ENCODE measurements at places on chromosomes 7 and 10.

GRCh38 chr10:77163670-77164348 lies 473.8 kb downstream of the KCNMA1 start:
- DNase-seq = peak; percentile 55

DNA sequence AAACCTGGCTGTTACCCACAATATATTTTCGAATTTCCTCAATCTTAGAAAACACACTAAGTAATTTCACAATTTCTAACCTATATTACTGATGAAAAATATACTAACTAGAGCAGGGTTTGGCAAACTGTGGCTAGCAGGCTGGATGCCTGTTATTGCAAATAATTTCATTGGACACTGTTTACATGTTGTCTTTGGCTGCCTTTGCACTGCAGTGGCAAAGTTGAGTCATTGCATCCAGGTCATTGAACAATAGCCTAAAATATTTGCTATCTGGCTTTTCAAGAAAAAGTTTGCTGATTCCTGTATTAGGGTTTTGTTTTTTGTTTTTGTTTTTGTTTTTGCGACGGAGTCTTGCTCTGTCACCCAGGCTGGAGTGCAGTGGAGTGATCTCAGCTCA lies 47.2 kb downstream of the KIF11 start:
- DNase-seq = no peak

- DNase-seq = no peak
These were observed 35.4 kb downstream of the KIAA1549 start for GRCh38 chr7:138945821-138946220.

DNA sequence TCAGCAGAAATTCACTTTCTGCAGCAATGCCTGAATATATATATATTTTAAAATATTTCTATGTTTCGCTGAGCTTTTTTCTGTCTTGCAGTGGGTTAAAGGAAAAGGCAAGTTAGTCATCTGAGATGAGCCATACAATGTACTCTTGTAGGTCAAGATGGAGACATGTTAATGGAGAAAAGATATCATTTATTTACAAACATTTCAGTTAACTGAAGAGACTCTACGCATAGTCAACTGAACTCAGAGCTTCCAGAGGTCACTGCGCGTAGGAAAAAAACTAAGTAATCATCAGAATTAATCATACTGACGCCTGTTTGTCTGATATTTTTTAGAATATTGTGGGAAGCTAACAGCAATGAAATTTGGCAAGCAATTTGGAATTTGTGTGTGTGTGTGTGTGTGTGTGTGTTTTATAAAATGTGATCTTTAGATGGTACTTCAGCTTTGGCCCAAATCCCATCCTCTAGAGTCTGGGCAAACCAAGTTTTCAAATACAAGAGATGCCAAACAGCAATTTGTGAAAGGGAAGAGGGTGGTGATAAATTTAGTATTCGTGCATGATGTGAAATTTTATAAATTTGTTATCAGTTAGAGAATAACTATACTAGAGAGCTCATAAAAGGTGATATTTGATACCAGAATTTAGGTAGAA lies 193.9 kb upstream of the AGR3 start:
- no peak for DNase-seq

DNA sequence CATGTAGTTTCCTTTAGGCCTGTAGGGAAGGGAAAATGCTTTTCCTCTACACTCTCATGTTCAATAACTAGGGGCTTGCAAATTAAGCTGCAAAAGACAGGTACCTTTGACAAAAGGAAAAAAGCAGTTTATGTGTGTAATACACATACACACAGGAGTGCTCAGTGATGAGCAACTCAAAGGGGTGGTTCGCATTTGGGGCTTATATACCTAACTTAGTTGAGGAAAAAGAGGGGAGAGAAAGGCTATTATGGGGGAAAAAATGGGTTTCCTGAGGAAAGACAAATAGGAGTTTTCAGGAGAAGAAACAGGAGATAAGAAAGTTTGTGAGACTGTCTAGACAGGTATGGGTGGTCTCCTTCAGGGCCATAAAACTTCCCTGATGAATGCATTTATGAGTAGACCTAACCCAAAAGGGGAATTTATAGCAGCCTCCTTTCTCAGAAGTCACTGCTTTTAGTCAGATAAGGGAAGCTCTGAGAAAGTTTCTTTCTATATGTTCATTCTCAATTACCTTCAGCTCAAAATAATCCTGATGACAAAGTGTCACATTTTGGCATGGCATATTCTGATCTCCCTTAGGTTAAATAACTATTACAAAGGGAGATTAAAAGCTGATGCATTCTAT lies 55.2 kb upstream of the EZH2 start:
- no peak for DNase-seq

DNA sequence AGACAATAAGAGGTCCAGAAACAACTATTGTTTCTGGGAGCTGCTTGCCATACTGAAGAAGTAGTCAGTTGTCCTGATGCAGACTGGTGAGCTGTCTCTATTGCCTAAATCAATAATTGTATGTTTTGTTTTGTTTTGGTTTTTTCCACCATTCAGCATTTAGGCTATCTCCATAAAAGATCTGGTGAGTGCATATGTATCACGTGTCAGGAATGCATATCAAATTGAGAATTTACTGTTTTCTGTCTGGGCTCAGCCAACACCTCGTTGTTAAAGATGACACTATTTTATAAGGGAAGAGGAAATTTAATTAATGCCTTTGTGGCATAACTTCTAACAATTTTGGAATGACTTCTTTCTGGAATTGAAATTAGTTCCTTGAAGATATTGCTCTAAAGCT lies 66.2 kb downstream of the SORCS1 start:
- DNase-seq = no peak

DNA sequence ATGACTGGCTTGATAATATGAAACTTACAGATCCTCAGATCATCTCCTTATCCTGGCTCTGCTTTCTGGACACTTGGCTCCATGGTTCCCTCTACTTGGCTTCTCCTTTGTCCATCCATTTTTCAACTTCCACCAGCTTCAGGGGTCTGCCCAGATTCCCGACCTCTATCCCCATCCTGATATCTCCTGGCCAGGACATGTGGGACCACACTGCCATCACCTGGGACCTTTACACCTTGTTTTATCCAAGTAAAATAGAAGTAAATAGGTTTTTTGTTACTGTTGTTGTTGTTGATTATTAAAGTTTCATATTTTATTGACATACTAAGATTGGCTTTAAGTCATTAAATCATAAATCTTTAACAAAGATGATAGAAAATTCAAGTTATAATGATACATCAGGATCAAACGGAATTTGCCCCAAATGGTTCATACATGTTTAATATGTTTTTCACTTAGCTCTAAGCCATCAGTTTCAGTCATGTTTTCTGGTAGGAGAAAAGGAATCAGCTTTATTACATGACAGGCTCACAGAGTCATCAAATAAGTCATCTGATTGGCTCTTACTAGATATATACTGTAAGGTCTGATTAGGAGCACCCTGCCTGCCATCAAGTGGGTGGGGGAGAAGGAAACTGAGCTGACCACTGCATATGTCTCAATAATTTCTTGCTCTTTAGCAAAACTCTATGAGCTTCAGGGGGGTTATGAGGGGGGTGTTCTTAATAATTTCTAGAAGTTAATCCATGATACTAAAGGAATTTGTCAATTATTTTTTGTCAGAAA lies 111.5 kb upstream of the AHR start:
- no peak for DNase-seq

DNA sequence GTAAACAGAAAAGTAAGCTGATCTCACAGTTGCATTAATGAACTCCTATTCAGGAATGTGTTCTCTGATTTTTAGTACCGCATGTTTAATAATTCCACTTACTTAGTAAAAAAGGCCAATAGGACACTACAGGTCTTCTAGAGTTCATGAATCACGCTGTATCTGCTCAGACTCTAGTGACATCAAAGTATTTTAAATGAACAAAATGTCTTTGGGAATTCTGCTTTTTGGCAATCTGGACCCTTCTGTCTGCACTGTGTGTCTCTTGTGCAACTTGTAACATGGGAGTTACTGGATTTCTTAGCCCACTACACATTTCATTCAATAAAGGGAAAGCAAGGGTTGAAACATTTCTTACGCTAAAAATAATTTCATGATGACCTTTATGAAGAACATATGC lies 50.2 kb downstream of the RABGEF1 start:
- DNase-seq = no peak

GRCh38 chr10:5550621-5551530 lies 26.1 kb downstream of the CALML3 start:
- no peak for DNase-seq

GRCh38 chr7:1354661-1355567 lies 104.4 kb downstream of the MICALL2 start:
- DNase-seq = peak; percentile 23

Data from large intestine (tissue), 12 donors.